ENCODE measurements at places on chromosomes 16 and 17.

- no peak for DNase-seq
Observed at GRCh38 chr17:67511012-67511411, 133.9 kb downstream of the PITPNC1 start.

- DNase-seq, result peak; percentile 70
Observed at GRCh38 chr16:381789-382717, at the start of gene PGAP6. PGAP6 (minus strand) TSS chr16:381978; CDS start chr16:381821, 157 bp downstream.

DNA sequence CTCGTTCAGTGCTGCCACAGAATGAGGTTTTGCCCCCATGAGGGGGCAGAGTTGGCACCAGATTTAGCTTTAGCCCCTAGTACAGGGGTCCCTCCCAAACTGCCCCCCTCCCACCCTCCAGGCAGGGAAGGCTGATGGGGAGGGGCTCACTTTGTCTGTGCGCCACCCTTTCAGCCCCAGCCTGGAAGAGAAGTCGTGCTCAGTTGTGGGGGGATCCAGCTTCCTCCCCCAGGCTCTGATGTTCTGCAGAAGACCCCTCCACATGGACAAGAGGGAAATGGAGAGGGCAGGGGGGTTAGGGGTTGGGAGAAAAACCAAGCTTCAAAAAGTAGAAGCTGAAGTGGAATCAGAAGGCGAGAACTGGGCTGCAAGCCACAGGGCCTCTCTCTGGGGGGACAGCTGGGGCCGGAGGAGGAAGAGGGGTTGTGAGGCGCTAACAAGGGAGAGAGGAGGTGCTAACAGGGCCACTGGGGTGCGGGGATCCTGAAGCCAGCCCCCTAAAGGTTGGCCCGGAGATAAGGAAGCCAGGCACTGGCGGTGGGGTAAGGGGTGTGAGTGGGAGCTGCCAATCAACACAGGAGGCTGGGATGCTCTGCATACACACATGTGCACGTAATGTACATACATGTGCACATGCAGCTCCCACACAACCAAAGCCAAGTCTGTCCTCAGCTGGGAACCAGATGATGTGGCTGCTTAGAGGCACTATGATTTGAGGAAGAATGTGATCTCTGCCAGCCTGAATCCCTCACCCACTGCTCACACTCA, 7.0 kb upstream of the TMEM92 start:
- DNase-seq, result no peak

DNA sequence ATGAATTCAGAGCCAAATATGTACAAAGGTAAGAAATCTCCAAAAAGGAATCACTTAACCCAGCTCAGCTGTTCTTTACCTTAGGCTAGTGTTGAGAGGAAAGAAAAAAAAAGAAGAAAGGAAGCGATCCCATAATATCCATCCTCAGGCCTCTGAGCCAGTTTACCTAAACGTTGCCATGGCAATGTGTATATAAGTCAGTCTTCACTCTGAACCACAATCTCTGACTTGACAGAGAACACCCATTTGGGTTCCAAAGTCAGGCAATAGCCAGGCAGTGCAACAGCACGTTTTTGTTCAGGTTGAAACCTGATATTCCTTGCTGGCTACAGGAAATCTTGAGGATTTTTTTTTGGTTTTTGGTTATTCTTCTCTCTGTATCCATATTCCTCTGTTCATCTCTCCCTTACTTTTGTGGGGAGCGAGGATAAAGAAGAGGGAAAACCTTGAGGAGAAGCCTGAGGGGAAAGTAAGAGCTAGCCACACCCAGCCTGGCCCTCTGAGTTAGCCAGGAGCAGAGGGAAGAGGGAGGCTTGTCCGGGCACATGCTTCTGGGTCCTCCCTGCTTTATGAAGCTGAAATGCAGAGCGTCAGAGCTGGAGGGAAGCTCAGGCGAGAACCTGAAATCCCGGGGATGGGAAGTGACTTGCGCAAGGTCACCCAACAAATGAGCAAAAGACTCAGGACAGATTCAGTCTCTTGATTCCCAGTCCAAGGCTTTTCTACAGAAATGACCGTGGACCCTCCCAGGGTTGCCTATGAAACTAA, 152.7 kb downstream of the SOX9 start:
- peak; percentile 14 for DNase-seq

DNA sequence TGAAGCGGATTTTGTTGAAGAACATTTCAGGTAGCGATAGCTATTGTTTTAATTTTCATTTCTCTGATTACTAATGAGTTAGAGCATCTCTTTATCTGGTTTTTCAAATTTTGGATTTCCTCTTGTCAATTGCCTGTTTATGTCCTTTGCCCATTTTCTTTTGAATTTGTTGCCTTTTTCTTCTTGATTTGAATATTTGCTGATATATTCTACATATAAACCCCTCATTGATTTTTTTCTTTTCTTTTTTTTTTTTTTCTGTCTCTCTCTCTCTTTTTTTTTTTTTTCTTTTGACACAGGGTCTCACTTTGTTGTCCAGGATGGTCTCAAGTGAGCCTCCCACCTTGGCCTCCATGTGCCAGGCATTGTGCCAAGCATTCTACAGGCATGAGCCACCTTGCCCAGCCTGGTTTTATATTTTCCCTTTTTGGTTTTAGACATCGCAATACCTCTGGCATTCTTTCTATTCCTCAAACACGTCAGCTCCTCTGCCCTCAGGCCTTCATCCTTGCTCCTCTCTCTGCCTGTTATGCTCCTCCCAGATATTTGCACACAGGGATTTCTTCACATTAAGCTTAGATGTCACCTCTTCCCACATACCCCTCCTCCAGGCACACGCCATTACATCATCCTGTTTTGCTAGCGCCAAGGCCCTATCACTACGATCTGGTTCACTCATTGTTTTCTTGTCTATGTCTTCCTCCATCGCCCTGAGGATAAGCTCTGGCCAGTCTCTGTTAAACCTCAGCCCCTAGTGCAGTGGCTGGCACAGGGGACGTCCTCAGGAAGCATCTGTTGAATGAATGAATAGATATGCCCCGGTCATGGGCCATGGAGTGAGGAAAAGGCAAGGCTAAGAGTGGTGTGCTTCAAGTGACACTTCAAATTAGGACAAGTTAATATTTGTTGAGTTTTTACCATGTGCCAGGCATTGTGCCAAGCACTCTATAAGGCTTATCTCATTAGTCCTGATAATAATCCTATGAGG, 8.6 kb downstream of the SARM1 start:
- peak; percentile 77 for DNase-seq

DNA sequence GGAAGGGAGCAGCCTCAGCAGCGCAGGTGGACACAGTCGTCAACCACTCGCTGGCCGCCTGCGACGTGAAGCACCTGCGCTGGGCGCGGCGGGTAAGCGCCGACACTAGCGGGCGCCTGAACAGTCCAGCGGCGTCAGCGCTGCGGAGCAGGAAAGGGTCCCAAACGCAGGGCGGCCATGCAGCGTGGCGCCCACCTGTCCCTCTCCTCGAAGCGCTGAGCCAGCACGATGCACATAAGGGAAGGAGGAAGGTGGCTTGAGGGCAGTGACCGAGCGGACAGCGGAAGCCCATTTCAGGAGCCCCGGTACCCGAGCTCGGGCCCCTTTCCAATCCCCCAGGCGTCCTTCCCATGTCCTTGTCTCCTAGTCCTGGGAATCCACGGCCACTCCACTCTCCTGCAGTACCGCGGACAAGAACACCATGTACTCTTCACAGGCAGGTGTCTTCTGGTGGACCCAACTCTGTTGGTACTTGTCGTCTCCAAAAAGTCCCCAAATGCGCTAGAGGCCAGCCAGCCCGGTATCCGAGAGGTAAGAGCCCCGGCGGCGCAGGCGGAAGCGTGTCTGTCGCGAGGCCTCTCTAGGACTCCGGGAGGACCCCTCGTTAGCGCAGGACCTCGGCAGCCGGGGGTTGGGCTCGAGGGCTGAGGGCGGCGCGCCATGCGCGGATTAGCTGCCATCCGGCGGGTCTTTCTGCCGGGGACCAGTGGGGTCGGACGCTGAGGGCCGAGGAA, 14.4 kb downstream of the ZNF232 start:
- DNase-seq, result peak; percentile 62

- peak; percentile 72 for DNase-seq
Observed at GRCh38 chr17:8965394-8966168, at the start of gene PIK3R5. PIK3R5 (minus strand) TSS chr17:8965707; CDS start chr17:8911494, 54,213 bp downstream.

DNA sequence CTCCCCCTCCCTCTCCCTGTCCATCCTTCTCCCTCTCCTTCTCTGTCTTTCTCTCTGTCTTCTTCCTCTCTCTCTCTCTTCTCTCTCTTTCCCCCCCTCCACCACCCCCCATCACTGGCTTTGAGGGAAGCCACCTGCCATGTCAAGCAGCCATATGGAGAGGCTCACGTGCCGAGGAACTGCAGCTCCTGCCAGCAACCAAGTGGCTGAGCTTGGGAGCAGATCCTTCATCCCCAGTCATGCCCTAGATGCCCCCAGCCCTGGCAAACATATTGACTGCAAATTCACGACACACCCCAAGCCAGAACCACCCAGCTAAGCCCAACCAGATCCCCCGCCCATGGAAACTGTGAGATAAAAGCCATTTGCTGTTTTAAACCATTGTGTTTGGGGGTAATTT, 40.9 kb upstream of the RBFOX3 start:
- no peak for DNase-seq

- DNase-seq, result peak; percentile 57
Observed at GRCh38 chr17:21452377-21453143, 76.4 kb downstream of the KCNJ12 start.

GRCh38 chr17:74961657-74962350, 10.8 kb downstream of the HID1 start:
- DNase-seq, result peak; percentile 93

- DNase-seq, result no peak
Observed at GRCh38 chr17:47898241-47898640, 2.2 kb downstream of the SP2 start.

- DNase-seq, result peak; percentile 17
Observed at GRCh38 chr16:10321407-10322387, 64.2 kb upstream of the ATF7IP2 start.

- no peak for DNase-seq
Observed at GRCh38 chr16:87185308-87185707, 131.9 kb downstream of the C16orf95 start.

- no peak for DNase-seq
Observed at GRCh38 chr17:75909812-75910274, 5.2 kb upstream of the MRPL38 start.

DNA sequence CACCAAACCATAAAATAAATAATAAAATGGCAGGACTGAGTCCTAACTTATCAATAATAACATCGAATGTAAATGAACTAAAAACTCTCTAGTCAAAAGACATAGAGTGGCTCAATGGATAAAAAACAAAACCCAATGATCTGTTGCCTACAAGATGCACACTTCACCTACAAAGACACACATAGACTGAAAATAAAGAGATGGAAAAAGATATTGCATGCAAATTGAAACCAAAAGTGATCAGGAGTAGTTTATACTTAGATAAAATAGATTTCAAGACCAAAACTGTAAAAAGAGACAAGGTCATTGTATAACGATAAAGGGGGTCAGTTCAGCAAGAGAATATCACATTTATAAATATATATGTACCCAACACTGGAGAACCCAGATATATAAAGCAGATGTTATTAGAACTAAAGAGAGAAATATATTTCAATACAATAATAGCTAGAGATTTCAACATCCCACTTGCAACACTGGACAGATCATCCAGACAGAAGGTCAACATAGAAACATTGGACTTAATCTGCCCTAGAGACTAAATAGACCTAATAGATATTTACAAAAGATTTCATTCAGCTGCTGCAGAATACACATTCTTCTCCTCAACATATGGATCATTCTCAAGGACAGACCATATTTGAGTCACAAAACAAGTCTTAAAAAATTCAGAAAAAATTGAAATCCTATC, 29.8 kb downstream of the SLC47A2 start:
- DNase-seq, result no peak

GRCh38 chr17:80221351-80222105, 1.3 kb downstream of the SLC26A11 start:
- no peak for DNase-seq

GRCh38 chr17:2363851-2364762, 26.8 kb downstream of the SGSM2 start:
- DNase-seq, result no peak

DNA sequence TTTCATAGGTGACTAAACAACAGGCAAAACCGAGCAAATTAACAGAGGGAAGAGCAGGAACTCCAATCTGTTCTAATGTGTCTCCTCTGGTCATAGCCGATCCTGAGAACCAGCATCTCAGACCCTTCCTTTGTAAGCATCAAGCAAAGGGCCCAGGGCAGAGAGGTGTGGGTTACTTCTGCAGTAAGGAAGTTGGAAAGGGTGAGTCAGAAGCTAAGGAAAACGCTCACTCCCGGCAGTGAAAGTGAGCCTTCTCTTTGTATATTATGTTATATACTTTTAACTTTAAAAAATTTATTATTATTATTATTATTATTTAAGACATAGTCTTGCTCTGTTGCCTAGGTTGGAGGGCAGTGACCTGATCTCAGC, 77.7 kb downstream of the MRM3 start:
- DNase-seq, result no peak

GRCh38 chr17:54979657-54980056, 11.1 kb downstream of the STXBP4 start:
- DNase-seq, result no peak

- peak; percentile 50 for DNase-seq
Observed at GRCh38 chr17:61208301-61209105, 191.1 kb upstream of the TBX2 start.

DNA sequence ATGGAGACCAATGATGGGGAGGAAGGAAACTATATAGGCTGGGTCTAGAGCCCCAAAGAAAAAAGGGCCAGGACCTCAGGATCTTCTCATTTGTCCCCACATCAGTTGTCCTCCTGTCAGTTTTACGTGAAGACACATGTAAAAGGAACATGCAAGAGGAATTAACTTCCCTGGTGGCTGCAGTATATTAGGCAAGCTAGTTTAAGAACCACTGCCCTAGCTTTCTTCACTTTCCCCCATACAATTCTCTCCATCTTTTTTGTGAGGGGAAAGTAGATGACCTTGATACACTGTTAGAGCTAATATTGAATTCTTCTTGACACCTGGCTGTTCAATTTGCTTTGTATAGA, 2.3 kb downstream of the MAP3K3 start:
- DNase-seq, result no peak

- DNase-seq, result no peak
Observed at GRCh38 chr16:49634235-49635008, 221.5 kb downstream of the ZNF423 start.

GRCh38 chr16:21644674-21645073, 7.7 kb downstream of the IGSF6 start:
- DNase-seq, result no peak

- no peak for DNase-seq
Observed at GRCh38 chr17:28956861-28957260, 5.5 kb upstream of the PHF12 start.

- no peak for DNase-seq
Observed at GRCh38 chr16:81014672-81015071, 7.7 kb downstream of the CENPN start.

DNA sequence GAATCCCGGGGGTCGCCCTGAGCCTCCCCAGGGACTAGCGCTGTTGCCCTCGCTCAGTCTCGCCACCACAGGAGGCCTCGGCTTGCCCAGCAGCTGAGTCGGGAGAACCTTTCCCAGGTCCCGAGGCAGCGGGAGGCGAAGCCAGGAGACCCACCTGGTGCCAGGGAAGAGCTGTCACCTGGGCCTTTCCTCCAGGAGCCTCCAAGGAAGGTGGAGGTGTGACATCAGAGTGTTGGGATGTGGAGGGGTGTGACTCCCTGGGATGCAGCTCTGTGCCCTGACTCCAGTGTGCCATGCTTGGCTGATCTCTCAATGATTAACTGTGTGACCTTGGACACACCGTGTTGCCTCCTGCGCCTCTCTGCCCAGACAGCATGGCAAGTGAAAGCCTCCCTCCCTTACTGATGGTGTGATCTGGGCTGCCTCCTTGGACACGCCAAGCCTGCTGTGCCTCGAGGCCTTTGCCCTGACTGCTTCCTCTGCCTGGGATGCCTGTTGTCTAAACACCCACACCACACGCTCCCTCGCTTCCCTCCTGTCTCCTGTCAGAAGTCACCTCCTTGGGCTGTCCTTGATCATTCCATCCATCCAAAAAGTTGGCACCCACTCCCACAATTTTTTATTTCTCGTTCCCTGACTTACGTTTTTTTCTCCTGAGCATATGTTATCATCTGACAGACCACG, 88.0 kb downstream of the CMIP start:
- peak; percentile 73 for DNase-seq
